ENCODE measurements at places on chromosomes 5 and 9. TPM values are rescaled to one million over a fixed set of nuclear protein-coding genes. Genes with fewer than 3 reads are reported as not detected.
A peak's percentile ranks its signal among the peaks of the same experiment; 100 is the strongest.

The ACOT12 gene
- total RNA-seq: 0.26 TPM

DNA sequence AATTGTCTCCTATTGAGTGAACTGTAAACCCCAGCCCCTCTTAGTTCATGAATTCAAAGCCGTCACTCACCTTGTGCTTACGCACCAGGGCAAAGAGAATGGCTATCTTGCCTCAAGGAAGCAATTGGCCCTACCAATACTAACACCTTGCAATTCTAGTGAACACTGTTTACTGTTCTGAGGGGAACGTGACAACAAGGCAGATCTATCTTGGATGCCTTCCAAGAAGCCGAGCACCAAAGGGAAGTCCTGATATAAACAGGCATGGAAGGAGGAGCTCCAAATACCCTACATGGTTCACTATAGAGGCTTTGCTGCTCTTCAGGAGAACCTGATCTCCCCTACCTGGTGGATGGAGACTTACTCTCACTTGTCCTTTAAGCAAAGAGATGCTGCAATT lies 1.7 kb upstream of the PLPPR1 start:
- no peak for DNase-seq

DNA sequence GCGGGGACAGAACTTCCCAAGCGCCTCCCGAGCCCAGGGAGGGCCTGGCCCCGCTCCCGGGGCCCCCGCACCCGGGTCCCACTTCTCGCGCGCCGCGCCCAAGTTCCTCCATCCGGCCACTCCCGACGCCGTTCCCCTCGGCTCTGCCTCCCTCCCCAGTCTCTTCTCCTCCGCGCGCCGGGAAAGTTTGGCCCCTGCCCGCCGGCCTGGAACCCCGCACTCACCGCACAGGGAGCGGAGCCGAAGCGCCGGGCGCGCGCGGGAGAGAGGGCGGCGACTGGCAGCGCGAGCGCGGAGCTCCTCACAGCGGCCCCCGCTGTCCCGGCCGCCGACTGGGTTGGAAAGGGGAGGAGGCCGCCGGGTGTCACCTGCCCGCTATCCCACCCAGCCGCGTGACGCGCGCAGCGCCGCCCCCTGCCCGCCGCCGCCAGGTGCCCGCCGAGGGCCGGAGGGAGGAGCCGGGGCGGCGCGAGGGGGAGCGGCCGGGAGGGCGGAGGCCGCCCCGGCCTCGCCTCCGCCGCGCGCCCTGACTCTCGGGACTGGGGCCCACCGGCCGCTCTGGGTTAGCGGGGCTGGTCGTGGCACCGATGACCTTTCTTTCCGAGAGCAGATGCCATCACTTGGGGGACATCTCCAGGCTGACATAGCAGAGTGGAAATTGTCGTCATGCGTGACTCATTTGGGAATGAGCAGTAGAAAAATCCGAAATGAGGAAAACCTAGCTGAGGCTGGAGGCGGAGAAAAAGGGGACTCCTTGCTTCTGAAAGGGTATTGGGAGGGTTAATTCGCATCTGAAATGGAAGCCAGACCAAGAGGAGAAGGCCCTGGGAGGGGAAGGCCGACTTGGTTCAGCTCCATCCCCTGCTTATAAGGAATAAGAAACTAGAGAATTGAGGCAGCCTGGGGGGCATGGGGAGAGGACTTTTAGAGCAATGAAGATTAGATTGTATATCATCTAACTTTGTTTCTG lies at the start of gene ELOVL7:
Gene ELOVL7 (minus strand): TSS at position 334 of the 970 bp plus-strand sequence. CDS start 56,872 bp downstream, outside the sequence.
- no peak for DNase-seq

- no peak for DNase-seq
These were observed 235.0 kb downstream of the FANCC start for GRCh38 chr9:95082401-95083084.

DNA sequence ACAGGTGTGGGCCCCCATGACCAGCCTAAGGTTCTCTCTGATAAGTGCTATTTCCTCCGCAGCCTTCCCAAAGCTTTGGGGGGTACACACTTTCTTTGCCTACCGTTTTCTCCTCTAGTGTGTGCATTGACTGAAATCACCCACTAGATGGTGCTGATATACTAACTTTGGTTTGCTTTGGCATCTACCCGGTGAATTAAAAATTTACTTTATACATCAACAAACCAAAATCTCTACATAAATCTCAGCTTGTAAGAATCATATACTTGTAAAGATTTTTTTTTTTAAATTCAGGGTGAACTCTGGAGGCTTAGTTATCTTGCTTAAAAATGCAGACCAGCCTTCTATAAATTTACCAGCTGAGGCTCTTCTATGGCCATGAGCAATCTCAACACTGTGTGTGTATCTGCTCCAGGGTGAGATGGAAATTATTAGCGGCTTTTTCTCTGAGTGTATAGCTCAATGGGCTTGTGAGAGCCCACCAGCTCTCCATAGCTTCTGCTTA lies 475.7 kb upstream of the TNC start:
- peak; percentile 78 for DNase-seq

DNA sequence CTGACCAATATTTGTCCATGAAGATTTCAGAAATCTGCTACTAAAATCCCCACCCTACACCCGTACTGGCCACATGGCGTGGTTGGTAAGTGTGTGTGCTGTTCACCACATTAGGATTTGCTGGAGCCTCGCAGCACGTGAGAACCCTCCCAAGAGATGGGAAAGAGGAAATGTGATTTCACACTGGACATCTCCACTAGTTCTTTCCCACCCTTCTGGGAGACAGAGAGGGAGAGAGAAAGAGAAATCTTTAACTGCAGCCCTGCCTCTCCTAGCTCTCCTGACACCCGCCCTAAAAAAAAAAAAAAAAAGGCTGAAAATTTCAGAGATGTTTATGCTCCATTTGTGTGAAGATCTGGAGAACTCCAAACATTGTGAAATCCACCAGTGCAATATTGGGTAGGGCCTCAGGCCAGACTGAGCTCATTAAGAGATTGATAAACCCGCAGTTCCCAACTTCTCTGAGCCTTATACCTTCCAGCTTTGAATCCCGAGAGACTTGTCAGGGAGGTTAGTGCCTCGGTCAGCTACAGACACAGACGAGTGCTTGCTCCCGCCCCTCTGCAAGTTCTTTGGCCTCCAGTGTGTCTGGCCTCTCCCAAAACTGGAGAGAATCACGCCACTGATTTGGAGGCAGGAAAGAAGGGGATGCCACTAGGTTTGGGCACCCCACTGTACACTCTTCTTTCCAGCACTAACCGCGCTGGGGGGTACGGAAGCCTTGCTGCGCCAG lies 1.9 kb downstream of the SPRY4 start:
- DNase-seq: no peak

DNA sequence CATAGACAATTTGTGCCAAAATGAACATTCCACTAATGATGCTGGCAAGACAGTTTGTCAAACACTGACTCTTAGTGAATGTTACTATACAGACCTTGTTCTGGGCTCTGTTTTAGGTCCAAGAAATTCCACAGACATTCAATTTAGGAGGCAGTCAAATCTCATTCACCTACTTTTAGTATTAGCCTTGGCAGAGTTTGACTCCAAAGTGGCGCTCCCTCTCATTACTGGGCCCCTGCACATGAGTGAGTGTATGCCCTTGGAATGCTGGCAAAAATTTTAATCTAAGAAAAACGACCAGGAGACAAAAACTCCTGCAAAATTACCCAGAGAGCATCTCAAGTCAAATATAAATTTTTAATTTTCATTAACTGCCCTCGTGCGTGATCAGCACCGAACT lies 94.9 kb upstream of the SLC27A6 start:
- no peak for DNase-seq
